ENCODE measurements at places on chromosomes 11 and 22.

GRCh38 chr11:119344291-119345010 lies 2.1 kb downstream of the MFRP start:
- no peak for DNase-seq

DNA sequence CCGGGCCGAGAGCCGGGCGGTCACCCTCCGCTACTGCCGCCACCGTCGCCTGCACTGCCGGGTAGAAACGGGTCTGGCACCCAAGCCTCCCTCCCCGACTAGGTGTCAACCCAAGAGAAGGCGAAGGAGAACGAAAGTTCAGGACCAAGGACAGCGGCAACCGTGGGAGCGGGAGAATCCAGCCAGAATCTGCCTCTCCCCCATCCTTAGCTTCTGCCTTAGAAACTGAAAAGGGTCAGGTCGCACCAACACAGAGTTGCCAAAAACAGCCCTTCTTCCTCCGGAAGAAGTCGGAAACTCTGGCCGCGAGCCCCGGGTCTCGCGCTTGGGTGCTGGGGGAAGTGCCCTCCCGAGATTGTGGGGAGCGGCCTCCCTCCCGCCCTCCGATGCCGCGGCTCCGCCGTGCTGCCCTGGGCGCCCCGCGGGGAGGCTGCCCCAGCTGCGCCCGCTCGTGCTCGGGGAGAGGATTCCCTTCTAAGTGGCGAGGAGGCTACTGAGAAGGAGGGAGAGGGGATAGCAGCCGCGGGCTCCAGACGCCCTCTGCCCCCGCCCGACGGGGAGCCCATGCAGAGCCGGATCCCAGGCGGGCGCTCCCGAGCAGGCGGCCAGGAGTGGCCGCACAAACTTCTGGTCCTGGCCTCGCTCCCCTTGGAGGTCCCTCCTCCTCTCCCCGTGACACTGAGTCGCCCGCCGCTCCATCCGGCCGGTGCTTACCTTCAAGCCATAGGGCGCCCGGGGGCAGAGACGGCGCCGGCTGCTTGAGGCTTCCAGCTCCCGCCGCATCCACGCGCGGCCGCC lies 637 bp downstream of the DRD2 start:
- peak; percentile 75 for DNase-seq

GRCh38 chr11:112961751-112962578 lies 745 bp downstream of the NCAM1 start:
- peak; percentile 71 for DNase-seq

- DNase-seq: no peak
Measured at GRCh38 chr11:27621405-27622161, 78.7 kb downstream of the BDNF start.

- peak; percentile 98 for DNase-seq
Measured at GRCh38 chr22:21867528-21868266, at the start of gene MAPK1. Gene MAPK1, minus strand, starts transcription at chr22:21867645. Its CDS starts 205 bp downstream, at chr22:21867440.

- DNase-seq: no peak
Measured at GRCh38 chr11:67304511-67305113, 1.3 kb downstream of the SSH3 start.

- DNase-seq: no peak
Measured at GRCh38 chr22:22449819-22450218, 58.7 kb downstream of the ZNF280B start.

Measured in head of caudate nucleus (tissue), 42 donors.